ENCODE measurements at places on chromosomes 11 and 22. TPM values are rescaled to one million over a fixed set of nuclear protein-coding genes. Genes with fewer than 3 reads are reported as not detected.

GRCh38 chr11:87355596-87355995 is 317.9 kb downstream of the TMEM135 start:
- no peak for DNase-seq
- H3K4me1 ChIP-seq = peaks cover 5% of the 10 kb centered on the region
- H3K36me3 ChIP-seq = no peaks in the 10 kb centered on the region
- H3K4me3 ChIP-seq = no peak overlapping the region

DNA sequence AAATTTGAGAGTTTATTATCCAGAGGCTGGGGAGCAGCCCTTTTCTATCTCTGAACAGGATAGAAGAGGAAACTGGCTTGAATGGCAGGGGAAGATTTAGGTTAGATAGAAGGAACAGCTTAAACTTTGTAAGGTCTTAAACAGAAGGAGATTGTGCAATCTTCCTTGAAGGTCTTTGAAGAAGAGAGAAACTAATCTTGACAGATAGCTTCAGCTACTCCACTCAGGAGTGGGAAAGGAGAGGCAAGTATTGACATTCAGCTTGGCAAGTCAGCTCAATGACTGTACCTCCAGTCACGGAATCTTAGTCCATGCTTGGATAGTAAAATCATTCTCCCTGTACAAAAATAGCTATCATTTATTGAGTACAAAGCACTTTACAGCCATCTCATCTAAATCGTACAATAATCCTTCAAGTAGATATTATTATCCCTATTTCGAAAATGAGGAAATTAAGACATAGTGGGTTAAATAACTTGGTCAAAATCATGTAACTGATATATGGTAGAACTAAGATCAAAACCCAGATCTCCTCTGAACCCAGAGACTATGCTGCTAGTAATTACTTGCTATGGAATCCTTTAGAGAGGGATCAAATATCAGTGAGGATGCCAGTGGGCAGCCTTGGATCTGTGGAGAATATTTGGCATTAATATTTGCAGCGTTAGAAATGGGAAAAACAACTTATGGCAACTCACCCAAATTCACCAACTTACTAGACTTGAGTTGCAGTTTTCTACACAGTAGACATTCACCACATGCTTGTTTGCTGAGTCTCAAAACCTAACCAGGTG is 14.6 kb downstream of the C11orf97 start:
- H3K4me3 ChIP-seq = no peak overlapping the region
- no peaks in the 10 kb centered on the region for H3K4me1 ChIP-seq
- DNase-seq = no peak
- H3K27ac ChIP-seq = no peak overlapping the region
- no peaks in the 10 kb centered on the region for H3K36me3 ChIP-seq

The MAJIN gene
- not detected for total RNA-seq

The KBTBD3 gene
- 6.6 TPM for total RNA-seq

The C11orf91 gene
- total RNA-seq = not detected

The GRAP2 gene
- 2.1 TPM for total RNA-seq

The ANKRD49 gene
- 10.7 TPM for total RNA-seq

DNA sequence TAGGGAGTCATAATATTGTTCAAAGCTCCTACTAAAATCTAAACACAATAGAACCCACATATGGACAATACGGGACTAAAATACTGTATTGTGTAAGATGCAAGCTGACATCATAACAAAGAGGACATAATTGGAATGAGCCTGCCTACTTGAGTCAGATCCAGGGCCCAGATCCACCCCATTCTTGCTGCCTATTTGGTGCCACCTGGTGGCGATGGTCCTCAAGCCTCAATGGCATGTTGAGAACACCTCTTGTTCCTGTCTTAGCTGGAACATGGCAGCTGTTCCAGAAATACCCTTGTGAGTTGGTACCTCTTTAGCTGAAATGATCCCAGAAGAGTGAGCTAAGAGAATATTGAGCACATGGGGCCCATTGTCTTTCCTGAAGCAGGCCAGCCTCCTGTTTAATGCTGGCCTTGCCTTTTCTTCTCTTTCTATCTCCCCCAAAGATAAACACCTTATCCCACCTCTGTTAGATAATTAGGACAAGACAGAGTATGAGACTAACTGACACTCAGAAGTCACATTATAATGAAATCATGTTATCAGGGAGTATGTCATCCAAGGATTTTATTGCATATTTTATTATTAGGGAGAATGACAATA is 680.9 kb upstream of the ANO5 start:
- H3K4me3 ChIP-seq = no peak overlapping the region
- no peak overlapping the region for H3K27ac ChIP-seq
- DNase-seq = peak; percentile 57
- H3K4me1 ChIP-seq = no peaks in the 10 kb centered on the region

- H3K36me3 ChIP-seq = no peaks in the 10 kb centered on the region
- H3K27me3 ChIP-seq = no peaks in the 10 kb centered on the region
- no peaks in the 10 kb centered on the region for H3K4me1 ChIP-seq
- H3K27ac ChIP-seq = no peak overlapping the region
- peak; percentile 26 for DNase-seq
- H3K4me3 ChIP-seq = no peak overlapping the region
Observed at GRCh38 chr22:47575291-47575690, 812.8 kb downstream of the TBC1D22A start.

The CDC42EP2 gene
- total RNA-seq = 28.3 TPM

DNA sequence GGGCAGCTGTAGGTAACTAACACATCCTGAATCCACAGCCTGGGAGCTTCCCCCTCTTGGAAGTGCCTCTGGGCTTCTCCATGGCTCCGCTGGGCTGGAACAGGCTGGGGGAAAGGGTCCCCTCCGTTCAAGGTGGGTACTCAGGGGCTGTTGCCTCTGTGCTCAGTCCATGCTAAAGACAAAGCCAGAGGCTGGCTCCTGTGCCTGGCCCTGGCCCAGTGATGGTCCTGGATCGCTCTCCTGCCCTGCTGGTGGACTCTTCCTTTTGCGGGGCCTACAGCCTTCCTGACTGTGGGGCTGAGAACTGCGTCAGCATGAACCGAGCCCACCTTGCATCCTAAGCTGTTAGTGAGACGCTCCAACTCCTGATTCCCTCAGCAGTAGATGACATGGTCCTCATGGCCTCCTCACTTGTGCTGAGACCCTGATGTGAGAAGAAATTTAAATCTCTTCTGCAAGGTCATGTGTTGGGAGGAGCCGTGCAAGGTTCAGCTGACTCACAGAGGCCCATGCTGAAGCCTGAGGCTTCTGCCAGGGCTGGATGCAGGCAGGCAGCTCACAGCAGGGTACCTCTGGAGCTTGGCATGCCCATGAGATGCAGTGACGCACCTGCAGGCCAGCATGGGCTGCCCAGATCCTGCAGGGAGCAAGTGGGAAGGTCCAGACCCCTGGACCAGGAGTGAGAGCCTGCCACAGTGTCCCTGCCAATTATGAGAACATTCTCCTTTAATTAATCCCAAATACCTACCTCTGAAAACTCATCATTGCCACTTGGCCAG is 1285.5 kb downstream of the TBC1D22A start:
- H3K27ac ChIP-seq = no peak overlapping the region
- H3K36me3 ChIP-seq = no peaks in the 10 kb centered on the region
- H3K27me3 ChIP-seq = no peaks in the 10 kb centered on the region
- DNase-seq = no peak
- no peaks in the 10 kb centered on the region for H3K4me1 ChIP-seq

The YPEL1 gene
- 2.9 TPM for total RNA-seq

The FIBIN gene
- 3.3 TPM for total RNA-seq

The PKNOX2 gene
- total RNA-seq = 0.52 TPM

DNA sequence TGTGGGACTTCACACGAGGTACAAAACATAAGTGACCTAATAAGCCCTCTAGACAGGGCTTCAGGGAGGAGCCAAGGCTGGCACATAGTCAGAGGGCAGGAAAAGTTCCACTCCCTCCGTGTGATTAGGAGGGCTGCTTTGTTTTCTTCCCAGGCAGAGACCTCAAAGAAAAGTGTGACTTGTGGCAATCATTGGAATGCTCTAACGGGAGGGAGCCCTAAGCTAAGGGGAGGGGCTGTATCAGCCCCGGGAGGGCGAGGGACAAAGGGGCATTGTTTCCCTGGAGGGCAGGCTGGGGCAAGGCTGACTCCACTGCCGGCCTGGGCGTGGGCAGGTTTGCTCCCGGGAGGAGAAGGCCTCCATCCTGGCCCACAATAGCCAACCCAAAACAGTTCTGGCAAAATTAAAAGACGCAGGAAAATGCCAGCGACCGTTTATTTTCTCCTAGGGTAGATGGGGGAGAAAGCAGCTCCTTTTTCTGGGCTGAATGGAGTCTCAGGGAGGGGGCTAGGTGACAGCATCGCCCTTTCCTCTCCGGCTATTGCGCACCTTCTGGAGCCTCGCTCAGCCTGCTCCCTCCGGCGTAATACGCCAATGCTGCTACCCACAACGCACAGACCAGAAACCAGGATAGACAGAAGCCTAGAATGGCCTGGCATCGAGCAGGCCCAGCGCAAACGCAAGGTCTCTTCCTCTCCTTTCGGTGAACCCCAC is 60.2 kb downstream of the ENDOD1 start:
- H3K4me3 ChIP-seq = peak overlapping the region; percentile 63
- DNase-seq = peak; percentile 52
- H3K27me3 ChIP-seq = no peaks in the 10 kb centered on the region
- peaks cover 3% of the 10 kb centered on the region for H3K4me1 ChIP-seq
- H3K27ac ChIP-seq = peak overlapping the region; percentile 92

GRCh38 chr22:22696104-22696503 is 51.7 kb downstream of the GGTLC2 start:
- H3K27me3 ChIP-seq = no peaks in the 10 kb centered on the region
- no peak overlapping the region for H3K4me3 ChIP-seq
- H3K4me1 ChIP-seq = peaks cover 9% of the 10 kb centered on the region
- H3K27ac ChIP-seq = no peak overlapping the region
- H3K36me3 ChIP-seq = no peaks in the 10 kb centered on the region

DNA sequence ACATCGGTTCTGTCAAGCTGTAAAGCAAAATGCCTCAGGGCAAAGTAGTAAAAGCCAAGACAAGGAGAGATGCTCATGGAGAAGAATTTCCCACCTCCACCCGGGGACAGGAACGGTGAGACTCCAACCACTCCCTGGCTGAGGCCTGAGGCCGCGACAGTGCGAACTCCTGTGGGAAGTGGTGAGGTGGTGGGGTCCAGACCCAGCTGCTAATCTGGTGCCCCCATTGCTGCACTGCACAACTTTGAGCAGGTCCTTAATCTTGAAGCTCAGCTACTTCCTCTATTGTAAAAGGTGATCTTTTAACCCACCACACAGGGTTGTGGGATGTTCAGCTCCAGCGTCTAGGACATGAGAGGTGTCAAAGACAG is 83.9 kb downstream of the ZC3H12C start:
- H3K27ac ChIP-seq = no peak overlapping the region
- no peak for DNase-seq
- no peaks in the 10 kb centered on the region for H3K4me1 ChIP-seq
- no peaks in the 10 kb centered on the region for H3K36me3 ChIP-seq
- H3K27me3 ChIP-seq = no peaks in the 10 kb centered on the region
- H3K4me3 ChIP-seq = no peak overlapping the region

The OSBP2 gene
- 3.2 TPM for total RNA-seq

- H3K36me3 ChIP-seq = no peaks in the 10 kb centered on the region
- H3K4me3 ChIP-seq = no peak overlapping the region
- no peaks in the 10 kb centered on the region for H3K27me3 ChIP-seq
- DNase-seq = no peak
Observed at GRCh38 chr11:9895006-9895405, 231.1 kb downstream of the SWAP70 start.

The RAC2 gene
- total RNA-seq = 27.6 TPM

- no peak overlapping the region for H3K4me3 ChIP-seq
- no peaks in the 10 kb centered on the region for H3K27me3 ChIP-seq
- peaks cover 17% of the 10 kb centered on the region for H3K4me1 ChIP-seq
- H3K36me3 ChIP-seq = no peaks in the 10 kb centered on the region
- H3K27ac ChIP-seq = no peak overlapping the region
- DNase-seq = no peak
Observed at GRCh38 chr11:96309016-96309642, 33.9 kb downstream of the MAML2 start.

DNA sequence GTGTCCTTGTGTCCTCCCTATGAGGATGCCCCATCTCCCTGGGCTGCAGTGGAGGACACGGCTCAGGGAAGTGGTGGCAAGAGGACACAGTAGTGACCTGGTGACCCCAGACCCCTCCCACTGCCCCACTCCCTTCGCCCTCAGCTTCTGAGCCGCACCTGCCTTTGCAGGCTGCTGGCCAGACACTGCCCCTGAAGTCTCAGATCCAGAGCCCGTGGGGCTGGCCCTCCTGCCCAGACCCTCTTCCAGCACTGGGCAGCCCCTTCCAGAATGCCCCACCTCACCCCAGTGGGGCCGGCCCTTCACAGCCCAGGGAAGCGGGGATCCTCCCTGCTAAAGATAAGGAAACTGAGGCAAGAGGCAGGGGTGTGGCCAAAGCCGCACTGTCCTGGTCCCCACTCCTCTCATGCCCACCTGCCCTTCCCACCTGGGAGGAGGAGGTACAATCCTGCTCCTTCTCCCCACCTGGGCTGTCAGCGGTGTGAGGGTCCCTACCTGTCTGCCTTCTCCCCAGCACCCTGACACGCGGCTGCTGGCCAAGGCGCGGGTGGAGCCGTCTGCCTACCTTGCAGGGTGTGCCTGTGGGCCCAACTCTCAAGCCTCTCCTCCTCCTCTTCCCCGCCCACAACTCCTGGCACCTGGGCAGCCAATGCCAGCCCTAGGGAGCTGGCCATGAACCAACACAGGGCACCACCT is 17.3 kb downstream of the TRPM5 start:
- no peak overlapping the region for H3K4me3 ChIP-seq
- no peak overlapping the region for H3K27ac ChIP-seq
- H3K4me1 ChIP-seq = no peaks in the 10 kb centered on the region
- H3K27me3 ChIP-seq = no peaks in the 10 kb centered on the region

The ARHGAP20 gene
- 0.74 TPM for total RNA-seq

The TRPM5 gene
- 1.9 TPM for total RNA-seq

The LGALS12 gene
- 0.24 TPM for total RNA-seq

DNA sequence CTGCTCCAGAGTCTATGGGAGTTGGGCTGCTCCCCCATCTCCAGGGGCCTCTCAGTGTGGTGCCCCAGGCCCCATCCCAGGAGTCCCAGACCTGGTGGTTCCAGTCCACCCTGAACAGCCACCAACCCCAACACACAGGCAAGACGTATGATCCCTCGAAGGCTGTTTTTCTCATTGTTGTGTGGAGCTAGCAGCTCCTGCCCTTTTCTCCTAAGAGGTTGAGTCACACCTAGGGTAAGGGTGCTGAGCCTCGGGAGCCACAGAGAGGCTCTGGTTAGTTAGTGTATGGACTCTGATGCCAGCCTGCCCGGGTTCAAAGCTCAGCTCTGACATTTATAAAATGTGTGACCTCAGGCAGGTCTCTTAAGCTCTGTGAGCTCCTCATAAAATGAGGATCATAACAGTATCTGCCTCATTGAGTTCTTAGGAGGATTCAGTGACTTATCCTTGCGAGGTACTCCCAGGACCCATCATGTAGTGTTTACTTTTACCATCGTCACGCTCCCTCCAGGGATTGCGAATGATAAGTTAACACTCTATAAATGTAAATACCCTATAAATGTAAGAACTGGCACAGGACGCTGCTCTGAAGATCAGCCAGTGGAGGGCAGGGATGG is 47.2 kb downstream of the FBLN1 start:
- no peak for DNase-seq
- H3K27me3 ChIP-seq = no peaks in the 10 kb centered on the region
- no peaks in the 10 kb centered on the region for H3K4me1 ChIP-seq
- H3K27ac ChIP-seq = peak overlapping the region; percentile 57

GRCh38 chr11:115217726-115218311 is 286.4 kb downstream of the CADM1 start:
- no peak overlapping the region for H3K4me3 ChIP-seq
- no peak overlapping the region for H3K27ac ChIP-seq
- H3K4me1 ChIP-seq = no peaks in the 10 kb centered on the region
- H3K36me3 ChIP-seq = no peaks in the 10 kb centered on the region
- H3K27me3 ChIP-seq = no peaks in the 10 kb centered on the region

All from colonic mucosa (tissue), 4 donors.